Activated T-cell treated with anti-CD3 and anti-CD28 coated beads, Interleukin-2, amount 50 U/mL, for 48 hours (primary cell): ENCODE measurements at places on chromosomes 3 and 15.

DNA sequence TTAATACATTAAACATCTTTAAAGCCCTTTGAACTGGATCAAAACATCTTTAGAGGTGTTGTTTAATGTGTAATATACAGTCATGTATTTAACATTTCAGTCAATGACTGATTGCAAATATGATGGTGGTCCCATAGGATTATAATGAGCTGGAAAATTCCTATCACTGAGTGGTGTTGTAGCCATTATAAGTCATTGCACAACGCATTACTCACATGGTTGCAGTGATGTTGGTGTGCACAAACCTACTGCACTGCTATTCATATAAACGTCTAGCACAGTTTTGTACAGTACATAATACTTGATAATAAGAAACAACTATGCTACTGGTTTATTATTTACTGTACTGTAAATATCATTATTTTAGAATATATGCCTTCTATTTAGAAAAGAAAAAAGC is 75.6 kb downstream of the DTWD1 start:
- DNase-seq, result no peak

DNA sequence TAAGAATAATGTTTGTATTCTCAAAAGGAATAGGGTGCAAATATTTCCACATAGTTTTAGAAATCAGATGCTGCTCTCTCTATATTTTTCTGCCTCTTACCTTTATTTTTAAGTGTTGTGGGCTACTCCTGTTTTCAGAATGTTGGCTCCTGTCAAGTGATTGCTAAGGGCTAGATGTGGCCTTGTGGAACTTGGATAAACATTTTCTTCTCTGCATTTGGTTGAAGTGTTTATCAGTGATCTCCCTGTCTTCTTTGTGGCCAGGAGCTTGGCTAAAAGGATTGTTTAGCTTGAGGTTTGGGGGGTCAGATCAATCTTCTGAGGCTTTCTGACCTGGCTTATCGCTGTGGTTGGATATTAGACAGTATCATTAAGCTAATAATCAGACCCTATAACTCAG is 112.6 kb downstream of the TCF12 start:
- DNase-seq, result no peak

GRCh38 chr15:76181705-76182107 is 121.9 kb downstream of the TMEM266 start:
- peak; percentile 52 for DNase-seq

- DNase-seq, result no peak
Observed at GRCh38 chr3:148953094-148953493, 38.2 kb upstream of the GYG1 start.

GRCh38 chr15:77702211-77702957 is 69.7 kb upstream of the LINGO1 start:
- DNase-seq, result no peak

- DNase-seq, result no peak
Observed at GRCh38 chr3:14397531-14397930, 4.9 kb upstream of the SLC6A6 start.

- DNase-seq, result no peak
Observed at GRCh38 chr15:35279811-35280210, 194.7 kb upstream of the NANOGP8 start.

GRCh38 chr15:39286706-39287105 is 294.2 kb upstream of the THBS1 start:
- no peak for DNase-seq

DNA sequence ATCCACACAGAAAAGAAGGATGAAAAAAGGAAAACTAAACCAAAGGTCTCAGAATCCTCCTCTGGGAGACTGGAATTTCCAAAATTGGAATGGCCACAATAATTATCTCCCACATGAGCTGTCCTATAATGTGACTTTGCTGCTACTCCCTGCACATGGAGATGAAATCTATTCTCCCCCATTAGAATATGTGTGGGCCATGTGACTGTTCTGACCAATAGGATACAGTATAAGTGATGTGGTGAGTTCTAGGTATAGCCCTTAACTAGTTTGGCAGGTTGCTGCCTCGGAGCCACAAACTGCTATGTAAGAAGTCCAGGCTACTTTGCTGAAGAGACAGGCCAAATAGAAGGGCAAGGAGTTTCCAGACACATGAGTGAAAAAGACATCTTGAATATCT is 5.2 kb downstream of the TRIM59 start:
- no peak for DNase-seq

DNA sequence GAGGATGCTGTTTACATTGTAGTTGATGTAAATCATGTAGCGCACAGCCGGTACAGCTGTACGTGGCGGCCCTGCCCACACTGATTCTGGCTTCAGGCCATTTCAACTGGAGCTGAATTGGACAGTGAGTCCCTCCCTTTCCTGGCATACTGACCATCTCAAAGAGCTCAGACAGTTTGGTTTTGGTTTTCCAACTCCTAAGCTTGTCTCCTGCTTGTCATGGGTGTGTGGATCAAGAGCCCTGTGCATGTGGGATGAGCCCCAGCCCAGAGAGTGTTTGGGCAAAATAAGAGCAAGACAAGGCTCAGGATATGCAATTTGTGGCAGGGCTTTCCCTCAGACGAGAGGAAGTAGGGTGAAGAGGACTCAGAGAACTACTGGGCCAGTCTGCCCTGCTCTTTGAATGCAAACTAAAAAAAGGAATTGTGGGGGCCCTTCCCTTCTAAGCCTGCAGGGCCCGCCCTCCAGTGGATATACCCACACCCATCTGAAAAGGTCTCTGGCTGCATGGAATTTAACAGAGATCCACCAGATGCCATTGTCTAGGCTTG is 13.3 kb downstream of the ITGA11 start:
- no peak for DNase-seq
